ENCODE measurements at places on chromosomes 5 and 9.

- no peak for DNase-seq
These were observed 70.3 kb downstream of the DAPK1 start for GRCh38 chr9:87567983-87568382.

- no peak for DNase-seq
These were observed 32.8 kb downstream of the GOLGA1 start for GRCh38 chr9:124908098-124908497.

GRCh38 chr5:171606414-171607024 lies 179.1 kb upstream of the SMIM23 start:
- DNase-seq, result no peak

GRCh38 chr5:177508221-177508611 lies 1.4 kb downstream of the DOK3 start:
- DNase-seq, result no peak

DNA sequence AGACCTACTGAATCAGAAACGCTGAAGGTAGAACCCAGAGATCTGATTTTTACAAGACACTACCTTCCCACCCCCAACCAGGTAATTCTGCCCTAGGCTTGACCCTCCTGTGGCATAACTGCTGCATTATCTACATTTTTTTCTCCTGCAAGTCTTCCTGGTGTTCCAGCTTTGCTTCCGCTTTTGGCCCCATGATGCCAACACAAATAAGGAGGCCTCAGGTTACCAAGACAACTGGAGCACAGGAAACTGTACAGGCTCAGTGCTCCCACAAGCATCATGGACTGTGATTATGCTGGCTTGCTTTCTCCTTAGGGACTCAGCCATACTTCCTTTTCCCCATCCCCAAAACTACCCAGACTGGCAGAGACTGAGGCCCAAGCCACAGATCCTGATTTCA lies 6.6 kb upstream of the MSMP start:
- DNase-seq, result no peak

GRCh38 chr9:121857928-121858327 lies 206.5 kb downstream of the DAB2IP start:
- DNase-seq, result no peak

- DNase-seq, result no peak
These were observed 28.5 kb downstream of the TSPAN17 start for GRCh38 chr5:176675676-176676360.

DNA sequence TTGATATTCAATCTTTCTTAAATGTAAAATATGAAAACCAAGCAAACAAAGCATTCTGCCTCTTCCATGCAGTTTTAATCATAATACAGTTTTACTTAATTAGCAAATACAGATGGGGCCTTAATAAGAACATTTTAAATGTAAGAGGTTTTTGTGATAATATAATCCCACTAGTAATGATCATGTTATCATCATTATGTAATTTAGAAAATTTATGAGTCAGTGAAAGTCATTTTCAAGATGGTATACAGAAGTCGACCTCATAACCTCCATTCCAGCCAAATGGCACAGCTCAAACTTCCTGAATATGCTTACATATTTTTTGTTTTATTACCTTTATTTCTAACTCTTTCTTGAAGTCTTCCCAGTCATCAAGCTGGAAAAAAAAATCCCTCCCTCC lies 102.2 kb upstream of the GNA14 start:
- no peak for DNase-seq

GRCh38 chr9:98929895-98930341 lies 13.8 kb upstream of the COL15A1 start:
- no peak for DNase-seq

DNA sequence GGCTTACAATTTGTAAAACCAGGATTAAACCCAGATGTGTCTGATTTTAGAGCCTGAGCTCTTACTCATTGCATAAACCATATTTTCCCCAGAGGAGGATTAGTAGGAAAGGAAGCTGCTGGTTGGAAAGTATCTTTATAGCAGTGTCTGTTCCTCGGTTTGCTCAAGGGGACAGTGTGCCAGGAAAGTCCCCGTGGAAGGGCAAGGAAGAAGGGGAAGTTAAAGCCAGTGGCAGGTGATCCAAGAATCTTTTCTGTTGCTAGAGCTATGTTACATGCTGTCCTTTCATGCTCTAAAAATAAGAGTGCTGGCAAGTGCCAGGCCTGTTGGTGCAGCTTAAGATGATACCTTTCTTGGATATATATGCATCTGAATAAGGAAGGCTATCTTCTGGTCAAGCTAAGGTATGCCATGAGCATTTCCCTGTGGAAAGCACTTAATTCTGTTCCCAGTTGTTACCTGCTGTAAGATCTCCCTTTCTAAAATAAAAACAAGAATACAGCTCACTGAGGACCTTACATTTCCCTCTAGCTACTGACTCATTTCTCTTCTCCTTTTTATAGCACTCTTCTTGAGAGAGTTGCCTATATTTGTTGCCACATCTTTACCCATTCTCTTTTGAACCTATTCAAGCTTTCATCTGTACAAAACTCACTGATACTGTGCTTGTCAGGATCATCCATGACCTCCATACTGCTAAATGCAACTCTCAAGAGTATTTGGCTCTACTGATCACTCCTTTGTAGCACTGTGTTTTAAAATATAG lies 8.0 kb downstream of the PDCD1LG2 start:
- DNase-seq, result no peak

GRCh38 chr9:94083384-94083783 lies 880 bp upstream of the PTPDC1 start:
- no peak for DNase-seq

DNA sequence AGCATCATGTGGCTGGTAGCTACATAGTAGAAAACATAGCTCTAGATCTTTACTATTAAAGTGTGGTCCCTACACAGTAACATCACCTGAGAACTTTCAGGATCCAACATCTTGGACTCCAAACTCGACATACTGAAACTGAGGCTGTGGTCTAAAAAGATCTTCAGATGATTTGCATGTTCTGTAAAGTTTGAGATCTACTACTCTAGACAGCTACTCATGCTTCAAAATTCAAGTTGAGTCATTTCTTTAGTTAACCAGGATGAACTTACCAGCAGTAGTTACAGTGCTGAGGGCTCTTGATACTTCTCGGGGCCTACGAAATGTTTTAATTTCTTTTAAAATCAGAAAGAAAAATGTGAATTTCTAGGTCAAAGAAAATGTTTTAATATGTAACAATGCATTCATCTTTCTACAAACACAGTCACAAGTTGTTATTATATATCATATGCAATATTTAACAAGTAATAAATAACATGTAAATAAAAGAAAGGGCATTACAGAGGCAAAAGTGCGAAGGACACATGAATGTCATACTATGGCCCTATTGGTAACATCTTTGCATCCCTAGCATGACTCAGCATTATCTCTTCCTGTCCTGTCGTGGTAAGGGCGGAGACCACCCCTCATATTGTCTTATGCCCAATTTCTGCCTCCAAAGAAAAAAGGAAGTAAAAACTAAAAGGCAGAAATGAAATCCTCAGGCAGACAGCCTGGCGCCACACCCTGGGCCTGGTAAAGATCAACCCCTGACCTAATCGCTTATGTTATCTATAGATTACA lies 563.9 kb upstream of the TLE4 start:
- no peak for DNase-seq

DNA sequence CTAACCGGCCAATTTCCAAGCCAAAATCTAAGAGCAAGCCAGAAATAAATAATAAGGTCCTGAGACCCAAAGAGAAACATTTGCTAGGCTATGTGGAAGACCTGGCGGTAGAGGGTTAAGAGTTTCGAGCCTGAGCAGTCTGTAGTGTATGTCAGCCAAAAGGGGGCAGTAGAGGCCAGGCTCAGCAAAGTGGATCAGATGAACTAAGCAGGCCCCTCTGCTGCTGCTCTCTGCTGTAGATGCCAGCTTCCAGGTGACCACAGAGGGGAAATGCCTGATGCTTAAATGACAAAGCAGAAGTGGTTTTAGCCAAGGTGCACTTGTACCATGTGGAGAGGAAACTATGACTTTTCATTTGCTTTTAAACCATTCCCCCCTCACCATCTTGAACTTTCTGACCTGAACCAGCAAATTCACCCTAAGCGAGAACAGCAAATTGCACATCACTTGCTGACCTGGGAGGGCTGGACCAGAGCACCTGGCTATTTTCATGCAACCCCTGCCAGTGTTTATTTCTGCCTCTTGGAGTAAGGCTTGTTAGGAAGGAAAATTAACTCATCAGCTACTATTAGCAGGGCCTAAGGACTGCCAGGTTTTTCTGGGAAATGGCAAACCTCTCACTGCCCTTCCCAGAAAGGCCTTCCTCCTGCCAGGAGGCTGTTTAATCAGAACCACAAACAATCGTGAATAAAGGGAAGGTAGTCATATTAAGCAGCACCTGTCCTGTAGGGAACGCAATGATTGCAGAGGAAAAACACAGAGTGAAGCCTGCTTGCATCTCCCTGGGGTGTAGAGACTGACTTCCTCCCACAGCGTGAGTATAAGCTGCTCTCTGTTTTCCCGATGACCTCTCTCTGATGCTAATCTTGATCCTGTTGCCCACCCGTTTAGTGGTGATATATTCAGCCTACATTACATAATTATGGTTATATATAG lies 818.2 kb downstream of the TLR4 start:
- no peak for DNase-seq

DNA sequence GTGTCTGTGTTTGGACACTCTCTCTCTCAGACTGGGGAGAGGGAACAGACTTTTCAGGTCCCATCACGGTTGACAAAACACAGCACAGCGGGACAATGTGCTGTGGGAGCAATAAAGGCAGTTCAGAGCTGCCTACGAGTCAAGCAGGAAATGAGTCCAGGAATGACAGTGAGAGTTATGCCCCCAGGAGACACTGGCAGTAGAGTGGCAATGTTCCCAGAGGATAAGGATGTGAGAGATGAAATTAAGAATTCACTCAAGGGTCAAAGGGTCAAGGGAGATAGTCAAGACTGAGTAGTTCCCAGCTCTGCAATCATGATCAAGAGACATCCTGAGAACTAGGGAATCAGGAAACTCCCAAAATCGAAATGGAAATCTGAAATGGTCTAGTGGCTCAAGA lies 156.1 kb downstream of the LURAP1L start:
- DNase-seq, result no peak

GRCh38 chr9:86202338-86202882 lies 57.0 kb downstream of the C9orf153 start:
- no peak for DNase-seq

GRCh38 chr5:107023732-107024131 lies 647.0 kb downstream of the EFNA5 start:
- DNase-seq, result no peak

- DNase-seq, result no peak
These were observed 20.2 kb upstream of the MED27 start for GRCh38 chr9:132099741-132100407.

GRCh38 chr9:20271096-20271495 lies 351.2 kb downstream of the MLLT3 start:
- no peak for DNase-seq

DNA sequence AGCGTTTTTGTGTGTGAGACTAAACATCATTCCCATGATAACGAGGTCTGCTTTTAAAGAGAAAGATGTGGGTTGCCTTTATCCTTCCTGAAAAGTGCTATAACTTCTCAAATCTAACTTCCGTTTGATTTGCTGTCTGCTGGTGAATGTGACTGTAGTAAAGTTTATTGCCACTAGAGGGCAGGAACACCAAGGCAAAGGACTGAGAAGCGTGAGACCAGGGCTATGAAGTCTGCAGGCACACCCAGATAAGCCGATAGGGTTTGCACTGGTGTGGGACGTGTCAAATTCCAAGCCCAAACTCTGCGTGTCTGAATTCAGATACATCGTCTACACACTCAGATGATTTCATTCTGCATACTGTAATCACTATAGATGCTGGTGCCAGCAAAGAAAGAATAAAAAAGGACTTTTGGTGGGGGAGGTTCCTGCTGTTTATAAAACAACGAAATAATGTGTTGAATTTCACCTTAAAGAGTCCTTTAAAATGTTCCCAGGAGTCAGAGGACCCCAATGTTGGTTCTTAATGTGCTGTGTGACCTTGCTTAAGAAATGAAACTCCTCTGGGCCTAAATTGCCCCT lies 87.2 kb downstream of the PTTG1 start:
- peak; percentile 36 for DNase-seq

GRCh38 chr9:132639322-132639721 lies 30.5 kb downstream of the DDX31 start:
- no peak for DNase-seq

DNA sequence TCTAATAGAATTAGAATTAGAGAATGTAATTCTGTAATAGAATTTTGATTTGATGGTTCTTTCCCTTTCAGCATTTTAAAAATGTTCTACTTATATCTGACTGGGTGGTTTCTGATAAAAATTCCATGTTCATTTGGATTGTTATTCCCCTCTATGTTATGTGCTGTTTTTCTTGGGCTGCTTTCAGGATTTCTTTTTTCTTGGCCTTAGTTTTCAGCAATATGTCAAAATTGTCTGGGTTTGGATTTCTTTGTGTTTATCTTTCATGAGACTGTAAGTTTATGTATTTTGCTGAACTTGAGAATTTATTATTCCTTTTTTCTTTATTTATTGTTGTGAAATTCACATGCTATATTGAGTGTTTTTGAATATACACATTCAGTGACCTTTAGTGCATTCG lies 189.1 kb downstream of the RANBP17 start:
- DNase-seq, result no peak

DNA sequence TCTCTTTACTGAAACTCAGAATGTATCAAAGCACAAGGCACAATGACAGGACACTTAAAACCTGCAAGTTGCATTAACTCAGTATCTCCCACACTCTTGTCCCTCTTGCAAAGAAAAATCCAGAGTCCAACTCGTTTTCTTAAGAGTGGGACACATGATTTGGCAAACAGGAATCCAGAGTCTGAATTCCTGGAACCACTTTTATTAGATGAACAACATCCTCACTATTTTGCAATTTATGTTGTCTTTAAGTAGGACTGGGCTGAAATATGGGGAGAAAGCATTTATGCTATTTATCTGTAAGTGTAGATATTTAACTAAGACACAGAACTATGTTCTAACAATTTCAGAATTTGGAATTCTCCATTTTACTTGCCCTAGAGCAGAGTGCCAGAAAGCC lies 69.1 kb downstream of the ABCA1 start:
- no peak for DNase-seq

DNA sequence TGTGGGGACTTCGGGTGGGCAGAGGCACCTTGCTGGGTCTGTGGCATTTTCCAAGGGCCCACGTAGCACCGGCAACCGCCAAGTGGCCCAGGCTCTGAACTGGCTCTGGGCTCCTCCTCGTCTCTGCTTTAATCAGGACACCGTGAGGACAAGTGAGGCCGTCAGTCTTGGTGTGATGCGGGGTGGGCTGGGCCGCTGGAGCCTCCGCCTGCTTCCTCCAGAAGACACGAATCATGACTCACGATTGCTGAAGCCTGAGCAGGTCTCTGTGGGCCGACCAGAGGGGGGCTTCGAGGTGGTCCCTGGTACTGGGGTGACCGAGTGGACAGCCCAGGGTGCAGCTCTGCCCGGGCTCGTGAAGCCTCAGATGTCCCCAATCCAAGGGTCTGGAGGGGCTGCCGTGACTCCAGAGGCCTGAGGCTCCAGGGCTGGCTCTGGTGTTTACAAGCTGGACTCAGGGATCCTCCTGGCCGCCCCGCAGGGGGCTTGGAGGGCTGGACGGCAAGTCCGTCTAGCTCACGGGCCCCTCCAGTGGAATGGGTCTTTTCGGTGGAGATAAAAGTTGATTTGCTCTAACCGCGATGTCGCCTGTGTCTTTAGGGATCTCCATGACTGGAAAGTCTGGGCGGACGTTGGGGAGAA lies 5.8 kb downstream of the DPP7 start:
- DNase-seq, result no peak

All from stimulated activated CD8-positive, alpha-beta memory T cell treated with anti-CD3 and anti-CD28 coated beads, Interleukin-2, amount 100 ng/mL, for 1 hour (primary cell).